Fibroblast of lung (primary cell): ENCODE measurements at places on chromosomes 3 and 15. TPM values are rescaled to one million over a fixed set of nuclear protein-coding genes. Genes with fewer than 3 reads are reported as not detected.

The TMCO5A gene
- total RNA-seq, result not detected in 2 replicates

The GNAI2 gene
- total RNA-seq, result 124 and 238 TPM in 2 replicates

- H3K36me3 ChIP-seq, result peaks cover 3% of the 10 kb centered on the region
- no peaks in the 10 kb centered on the region for H3K4me1 ChIP-seq
- H3K27ac ChIP-seq, result no peak overlapping the region
- no peaks in the 10 kb centered on the region for H3K27me3 ChIP-seq
- no peak for DNase-seq
Measured at GRCh38 chr3:12818273-12818672, 21.8 kb downstream of the CAND2 start.

GRCh38 chr15:88998980-88999713 lies 86.0 kb upstream of the MFGE8 start:
- no peak overlapping the region for H3K27ac ChIP-seq
- H3K4me1 ChIP-seq, result peaks cover 13% of the 10 kb centered on the region
- H3K27me3 ChIP-seq, result no peaks in the 10 kb centered on the region
- H3K4me3 ChIP-seq, result no peak overlapping the region

DNA sequence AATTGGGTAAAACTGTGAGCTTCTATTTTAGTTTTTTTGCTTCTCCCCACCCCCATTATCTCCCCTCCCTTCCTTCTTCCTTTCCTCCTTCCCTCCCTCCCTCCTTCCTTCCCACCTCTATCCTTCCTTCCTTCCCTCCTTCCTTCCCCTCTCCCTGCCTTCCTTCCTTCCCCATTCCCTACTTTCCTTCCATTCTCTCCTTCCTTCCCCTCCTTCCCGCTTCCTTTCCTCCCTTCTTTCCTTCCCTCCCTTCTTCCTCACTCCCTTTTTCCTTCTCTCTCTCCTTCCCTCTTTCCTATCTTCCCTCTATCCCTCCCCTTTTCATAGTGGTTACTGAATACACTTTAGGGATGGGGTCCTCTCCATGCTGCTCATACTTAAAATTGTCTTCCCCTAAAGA lies 40.4 kb upstream of the C3orf22 start:
- H3K4me3 ChIP-seq, result no peak overlapping the region
- H3K4me1 ChIP-seq, result no peaks in the 10 kb centered on the region
- H3K36me3 ChIP-seq, result no peaks in the 10 kb centered on the region
- DNase-seq, result no peak
- no peaks in the 10 kb centered on the region for H3K27me3 ChIP-seq

The FOXB1 gene
- total RNA-seq, result not detected in 2 replicates

The ATP13A5 gene
- total RNA-seq, result not detected in 2 replicates

The GOLGA6A gene
- total RNA-seq, result under 0.01 TPM in 1 of 2 replicates, not detected in the other

GRCh38 chr3:156630081-156630772 lies 44.2 kb upstream of the TIPARP start:
- H3K27ac ChIP-seq, result no peak overlapping the region
- H3K4me1 ChIP-seq, result peaks cover 2% of the 10 kb centered on the region

- no peak overlapping the region for H3K4me3 ChIP-seq
- no peak overlapping the region for H3K27ac ChIP-seq
- no peaks in the 10 kb centered on the region for H3K36me3 ChIP-seq
- peaks cover 9% of the 10 kb centered on the region for H3K4me1 ChIP-seq
Measured at GRCh38 chr15:62626903-62627302, 415.6 kb upstream of the TPM1 start.

DNA sequence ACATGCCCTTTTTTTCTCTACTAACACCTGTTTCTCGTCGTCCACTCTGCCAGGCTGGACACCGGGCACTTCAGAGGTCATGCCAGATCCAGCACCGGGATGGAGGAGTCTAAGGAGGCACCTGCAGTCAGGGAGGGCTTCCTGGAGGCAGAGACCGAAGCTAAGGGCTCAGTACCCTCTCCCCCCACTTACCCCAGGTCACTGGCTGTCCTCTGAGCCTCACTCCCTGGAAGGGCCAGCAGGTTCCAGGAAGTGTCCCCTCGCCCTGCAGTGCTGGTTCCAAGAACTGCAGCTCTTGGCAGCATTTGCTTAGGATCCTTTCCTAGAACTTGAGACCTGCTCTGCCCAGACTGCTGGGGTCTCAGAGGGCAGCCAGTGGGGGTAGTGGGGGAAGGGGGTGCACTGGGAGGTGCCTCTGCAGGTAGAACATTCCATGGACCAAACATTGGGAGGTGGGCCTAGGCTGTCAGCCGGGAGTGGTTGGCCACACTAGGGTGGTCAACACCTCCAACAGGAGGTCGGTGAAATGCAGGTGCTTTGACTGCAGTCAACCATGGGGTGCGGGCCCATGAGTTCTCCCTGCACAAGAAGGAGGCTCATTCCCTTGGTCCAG lies 11.3 kb downstream of the CISH start:
- H3K27me3 ChIP-seq, result no peaks in the 10 kb centered on the region
- no peak for DNase-seq
- peak overlapping the region; percentile 85 for H3K27ac ChIP-seq
- no peak overlapping the region for H3K4me3 ChIP-seq

The PSTPIP1 gene
- total RNA-seq, result 0.77 and 1.5 TPM in 2 replicates

DNA sequence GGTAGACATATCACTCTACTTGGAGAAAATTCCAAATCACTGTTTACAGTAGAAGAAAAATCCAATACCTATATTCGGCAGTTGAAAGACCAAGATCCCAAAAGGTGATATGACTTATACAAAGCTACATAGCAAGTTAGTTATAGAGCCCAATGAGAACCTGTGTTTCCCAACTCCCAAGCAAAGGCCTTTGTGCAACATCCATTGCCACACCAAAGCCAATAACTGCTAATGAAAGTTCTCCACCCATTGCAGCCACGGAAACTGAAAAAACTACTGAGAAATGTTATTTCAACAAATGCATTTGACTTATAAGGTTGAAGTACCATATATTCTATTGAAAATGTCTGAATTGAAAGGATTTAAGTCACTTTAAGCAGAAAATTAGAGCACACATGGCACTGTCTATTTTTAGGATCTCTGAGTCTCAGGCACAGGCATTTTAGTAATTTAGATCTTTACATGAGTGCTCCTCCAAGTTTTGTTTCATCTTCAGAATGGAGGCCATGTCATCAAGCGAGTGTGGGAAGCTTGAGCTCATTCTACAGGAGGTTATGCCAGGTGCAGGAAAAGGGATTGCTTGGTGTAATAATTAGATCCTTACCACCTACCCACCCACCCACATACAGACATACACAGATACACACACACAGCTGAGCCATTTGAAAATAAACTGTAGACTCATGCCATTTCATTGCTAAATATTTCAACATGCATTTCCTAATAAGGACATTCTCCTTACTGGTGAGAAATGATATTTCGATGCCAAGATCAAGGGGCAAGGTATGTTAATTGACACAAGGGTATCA lies 19.7 kb upstream of the ANO10 start:
- H3K36me3 ChIP-seq, result no peaks in the 10 kb centered on the region
- H3K4me1 ChIP-seq, result peaks cover 15% of the 10 kb centered on the region
- H3K4me3 ChIP-seq, result no peak overlapping the region
- peak overlapping the region; percentile 56 for H3K27ac ChIP-seq
- no peaks in the 10 kb centered on the region for H3K27me3 ChIP-seq

- no peak overlapping the region for H3K27ac ChIP-seq
- no peaks in the 10 kb centered on the region for H3K36me3 ChIP-seq
- no peak overlapping the region for H3K4me3 ChIP-seq
- H3K4me1 ChIP-seq, result peaks cover 12% of the 10 kb centered on the region
- DNase-seq, result peak; percentile 21
Measured at GRCh38 chr15:48806151-48806550, 4.7 kb downstream of the CEP152 start.

DNA sequence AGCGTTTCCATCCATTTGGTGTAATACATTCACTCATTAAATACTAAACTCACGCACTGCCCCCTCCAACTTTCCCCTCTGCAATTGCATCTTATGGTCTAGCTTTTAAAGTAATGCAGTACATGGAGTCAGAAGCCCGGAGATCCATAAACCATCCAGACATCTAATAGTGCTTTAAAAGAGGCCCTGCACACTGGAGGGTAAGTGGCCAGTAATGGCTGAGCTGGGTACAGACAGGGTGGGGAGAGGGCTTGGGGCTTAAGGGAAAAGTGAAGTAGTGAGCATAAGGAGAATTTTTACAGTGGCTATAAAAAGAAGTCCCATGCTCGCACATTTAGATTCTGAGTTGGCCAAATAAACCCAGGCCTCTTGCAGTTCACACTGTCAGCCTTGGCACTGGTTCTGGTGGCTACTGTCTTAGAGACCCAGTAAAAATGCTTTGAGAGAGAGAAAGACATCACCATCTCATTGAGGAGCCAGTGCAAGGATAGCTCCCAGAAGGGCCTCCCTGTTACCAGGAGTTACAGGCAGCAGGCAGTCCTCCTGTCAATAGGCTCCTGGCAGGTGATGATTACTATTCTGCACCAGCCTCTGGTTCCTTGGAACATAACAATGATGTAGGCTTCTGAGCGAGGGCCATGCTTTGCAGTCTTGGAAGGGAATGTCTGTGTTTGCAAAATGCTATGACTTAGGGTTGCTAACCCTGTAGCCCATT lies 112.6 kb upstream of the NEO1 start:
- H3K4me3 ChIP-seq, result no peak overlapping the region
- H3K27me3 ChIP-seq, result no peaks in the 10 kb centered on the region
- no peaks in the 10 kb centered on the region for H3K4me1 ChIP-seq
- H3K27ac ChIP-seq, result no peak overlapping the region

The POPDC2 gene
- total RNA-seq, result 0.17 and 0.26 TPM in 2 replicates

- no peaks in the 10 kb centered on the region for H3K4me1 ChIP-seq
- H3K27me3 ChIP-seq, result no peaks in the 10 kb centered on the region
- H3K27ac ChIP-seq, result no peak overlapping the region
- no peaks in the 10 kb centered on the region for H3K36me3 ChIP-seq
- DNase-seq, result no peak
Measured at GRCh38 chr15:63805993-63806980, 27.5 kb downstream of the HERC1 start.

GRCh38 chr3:169966951-169967915 lies 626 bp downstream of the SEC62 start:
- H3K27me3 ChIP-seq, result no peaks in the 10 kb centered on the region
- H3K27ac ChIP-seq, result peak overlapping the region; percentile 89
- peaks cover 6% of the 10 kb centered on the region for H3K4me1 ChIP-seq
- peak; percentile 66 for DNase-seq
- no peaks in the 10 kb centered on the region for H3K36me3 ChIP-seq
- peak overlapping the region; percentile 48 for H3K4me3 ChIP-seq
